ENCODE measurements at places on chromosomes 7 and 10.

DNA sequence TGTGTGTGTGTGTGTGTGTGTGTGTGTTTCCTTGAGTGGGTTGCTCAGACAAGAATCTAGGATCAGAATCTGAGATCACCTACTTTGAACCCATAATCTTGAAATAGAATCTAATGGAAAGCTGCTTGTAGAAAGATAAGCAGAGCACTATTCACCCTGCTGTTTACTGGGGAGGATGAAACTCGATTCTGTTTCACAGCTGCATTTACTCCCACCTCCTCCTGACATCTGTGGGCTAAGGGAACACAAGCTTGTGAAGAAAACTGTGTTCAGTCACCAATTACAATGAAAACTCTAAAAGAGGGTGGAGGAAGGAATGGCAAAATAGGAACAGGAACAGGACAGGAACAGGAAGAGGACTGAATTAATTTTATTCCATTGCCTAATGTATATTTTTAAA lies 269.5 kb downstream of the TSPAN12 start:
- no peak for DNase-seq

DNA sequence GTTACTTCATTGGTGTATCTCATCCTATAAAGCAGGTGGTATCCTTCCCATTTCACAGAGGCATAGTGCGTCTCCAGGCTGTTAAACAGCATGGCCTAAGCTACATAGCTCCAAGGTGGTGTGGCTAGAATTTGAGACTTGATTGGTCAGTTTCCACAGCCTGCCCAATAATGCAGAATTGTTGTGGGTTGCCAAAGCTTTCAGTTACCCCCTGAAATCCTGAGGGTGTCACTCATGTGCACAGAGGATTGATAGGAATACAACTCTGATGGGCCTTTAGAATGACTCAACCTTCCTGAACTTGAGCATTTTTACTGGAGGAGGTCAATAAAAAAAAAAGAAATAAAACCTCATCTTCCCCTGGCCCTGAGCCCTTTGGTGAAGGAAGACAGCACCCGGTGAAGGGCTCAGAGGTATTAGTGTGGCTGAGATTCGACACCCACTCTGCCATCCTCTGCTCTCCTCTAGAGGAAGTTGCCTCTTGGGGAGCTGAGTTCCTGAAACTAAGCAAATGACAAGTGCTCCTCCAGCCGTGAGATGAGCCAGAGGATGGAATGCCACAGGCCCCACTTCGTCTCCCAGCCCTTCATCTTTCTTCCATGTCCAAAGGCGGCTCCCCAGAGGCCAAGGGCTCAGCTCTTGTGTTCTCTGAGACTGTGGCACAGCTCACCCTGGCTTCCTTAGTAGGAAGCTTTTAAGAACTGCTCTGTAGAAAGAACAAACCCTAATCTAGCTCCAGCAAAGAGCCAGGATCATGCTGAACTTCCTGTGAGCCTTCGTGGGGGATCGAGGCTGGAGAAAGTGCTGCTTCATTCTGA lies 1.0 kb downstream of the ACSL5 start:
- DNase-seq: no peak

- no peak for DNase-seq
These were observed 77.6 kb downstream of the DENND2A start for GRCh38 chr7:140562926-140563481.

- no peak for DNase-seq
These were observed 334.8 kb upstream of the SHH start for GRCh38 chr7:156147104-156147503.

- DNase-seq: no peak
These were observed 561.6 kb downstream of the TCERG1L start for GRCh38 chr10:130749911-130750310.

GRCh38 chr7:30155481-30155880 lies 20.7 kb downstream of the MTURN start:
- DNase-seq: no peak

- no peak for DNase-seq
These were observed 72.8 kb upstream of the FAM20C start for GRCh38 chr7:119392-120163.

GRCh38 chr7:158266817-158267741 lies 320.5 kb downstream of the PTPRN2 start:
- DNase-seq: no peak

DNA sequence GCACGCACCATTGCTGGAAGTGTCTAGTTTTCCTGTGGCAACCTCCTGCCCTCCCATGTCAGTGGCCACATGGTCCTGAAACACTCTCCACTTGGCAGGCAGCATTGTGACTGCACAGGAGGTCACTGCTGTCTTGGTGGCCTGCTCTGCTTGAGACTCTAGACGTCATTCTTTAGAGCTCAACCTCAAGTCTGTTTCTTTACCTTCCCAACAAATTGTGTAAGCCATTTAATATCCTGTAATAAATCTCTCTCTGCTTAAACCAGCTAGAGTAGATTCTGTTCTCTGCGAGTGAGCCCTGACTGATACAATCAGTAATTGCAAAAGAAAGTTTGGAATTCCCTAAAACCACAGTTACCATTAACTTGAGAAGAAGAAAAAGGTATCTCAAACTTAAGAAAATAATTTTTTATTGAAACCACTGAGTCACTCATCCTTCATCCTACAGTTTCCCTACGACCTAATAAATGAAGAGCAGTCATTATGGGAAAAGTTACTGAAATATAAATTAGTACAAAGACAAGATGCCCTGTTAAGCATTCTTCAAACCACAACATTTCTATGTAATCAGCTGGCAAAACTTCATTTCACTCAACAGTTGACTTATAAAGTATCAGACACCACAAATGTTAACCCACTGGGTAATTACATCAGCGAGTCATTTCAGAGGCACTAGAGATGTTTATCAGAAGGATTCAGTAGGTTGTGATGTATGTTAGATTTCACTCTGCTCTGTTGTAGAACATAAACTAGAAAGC lies 18.0 kb downstream of the SLC25A13 start:
- no peak for DNase-seq

GRCh38 chr10:114223066-114223465 lies 16.0 kb upstream of the VWA2 start:
- no peak for DNase-seq

GRCh38 chr7:6161463-6162330 lies 110.7 kb downstream of the CYTH3 start:
- DNase-seq: no peak

DNA sequence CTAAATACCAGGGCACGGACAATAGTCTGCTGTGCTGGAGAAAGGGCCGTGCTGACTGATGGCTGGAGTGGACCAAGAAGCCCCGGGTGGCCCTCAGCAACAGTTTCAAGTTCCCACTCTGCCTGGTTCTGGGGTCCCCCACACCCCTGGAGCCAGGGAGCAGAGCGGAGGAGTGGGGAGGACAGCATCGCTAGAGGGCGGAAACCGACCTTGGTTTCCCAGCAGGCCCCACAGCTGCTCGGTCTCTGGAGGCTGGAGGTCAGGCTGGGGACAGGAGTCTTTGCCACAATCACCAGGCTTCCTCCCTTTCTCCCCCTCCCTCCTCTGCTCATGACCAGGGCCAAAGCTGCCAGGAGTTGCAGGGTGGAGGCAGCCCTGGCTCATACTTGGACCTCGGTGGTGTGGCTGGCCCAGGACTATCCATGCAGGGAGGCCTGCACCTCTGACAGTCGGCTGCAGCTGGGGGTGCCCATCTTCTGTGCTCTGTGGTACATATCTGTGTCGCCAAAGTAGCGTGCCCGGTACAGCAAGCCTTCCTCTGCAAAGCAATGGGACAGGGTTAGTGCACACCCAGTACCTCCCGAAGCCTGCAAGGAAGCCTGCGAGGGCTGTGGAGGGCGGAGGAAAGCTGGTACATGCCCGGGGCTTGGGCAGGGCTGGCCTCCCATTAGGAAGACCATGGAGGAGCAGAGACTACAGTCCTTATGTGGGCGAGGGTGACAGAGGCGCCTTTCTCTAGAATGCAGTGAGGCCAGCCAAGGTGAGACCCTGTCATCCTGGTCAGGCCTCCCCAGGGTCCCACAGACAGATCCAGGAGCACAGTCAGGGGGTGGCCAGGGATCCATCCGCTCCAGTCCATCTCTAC lies 19.1 kb downstream of the DNAJB12 start:
- DNase-seq: peak; percentile 29

- DNase-seq: no peak
These were observed 26.7 kb upstream of the PROSER2 start for GRCh38 chr10:11796474-11796873.

DNA sequence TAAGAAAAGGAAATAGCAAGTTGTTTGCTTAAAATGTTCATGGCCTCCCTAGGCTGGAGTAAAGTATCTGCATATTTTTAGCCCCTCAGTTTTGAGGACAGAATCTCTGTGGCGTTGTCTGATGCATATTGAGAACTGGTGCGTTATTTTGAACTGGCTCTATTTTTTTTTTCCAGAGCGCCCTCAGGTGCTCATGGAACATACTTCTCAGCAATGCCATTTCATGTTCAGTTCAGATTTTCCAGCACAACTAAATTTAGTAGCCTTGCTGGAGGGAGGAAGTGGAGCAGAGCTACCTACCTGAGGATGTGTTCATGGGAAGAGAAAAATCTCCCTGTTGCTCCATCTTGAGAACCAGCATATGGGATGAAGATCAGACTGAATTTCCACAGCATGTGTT lies 870.5 kb downstream of the LRMDA start:
- no peak for DNase-seq

DNA sequence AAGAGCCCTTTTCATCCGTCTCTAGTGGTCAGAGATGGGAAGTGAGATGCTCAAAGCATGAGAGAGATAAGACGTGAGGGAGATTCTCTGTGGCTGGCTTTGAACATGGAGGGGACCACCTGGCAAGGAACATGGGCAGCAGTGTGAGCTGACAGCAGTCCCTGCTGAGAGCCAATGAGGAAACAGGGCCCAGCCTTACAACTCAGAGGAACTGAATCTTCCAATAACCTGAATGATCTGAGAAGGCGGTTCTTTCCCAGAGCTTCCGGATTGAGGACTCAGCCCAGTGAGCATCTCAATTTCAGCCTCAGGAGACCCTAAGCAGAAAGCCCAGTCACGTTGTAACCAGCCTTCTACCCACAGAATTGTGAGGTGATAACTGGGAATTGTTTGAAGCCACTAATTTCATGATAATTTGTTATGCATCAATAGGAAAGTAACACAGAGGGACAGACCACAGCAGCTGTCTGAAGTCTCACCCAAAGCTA lies 33.9 kb upstream of the IKZF1 start:
- DNase-seq: no peak

DNA sequence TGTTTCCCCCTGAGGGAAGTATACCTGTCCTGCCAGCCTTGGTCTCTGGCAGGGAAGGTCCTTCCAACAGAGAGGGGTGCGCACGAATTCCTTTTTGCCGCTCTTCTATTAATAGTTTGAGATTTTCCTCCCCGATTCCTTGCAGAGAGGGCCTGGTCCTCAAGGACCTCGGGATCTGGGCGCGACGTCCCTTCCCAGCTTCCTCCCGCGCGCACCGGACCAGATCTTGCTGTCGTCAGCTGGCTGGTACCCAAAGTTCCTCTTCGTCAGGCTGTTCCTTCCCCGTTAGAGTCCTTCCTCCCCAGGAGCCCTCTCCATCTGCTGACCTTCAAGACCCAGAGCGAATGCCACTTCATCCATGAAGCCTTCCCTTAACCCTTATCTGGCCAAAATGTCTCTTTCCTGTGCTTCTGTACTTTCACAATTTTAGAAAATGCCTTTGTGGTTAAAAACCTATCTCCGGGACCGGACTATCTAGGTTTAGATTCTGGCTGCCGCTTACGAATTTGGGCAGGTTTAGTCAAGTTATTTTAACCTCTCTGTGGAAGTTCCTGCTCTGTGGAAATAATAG lies 851 bp upstream of the GOT1 start:
- DNase-seq: no peak

GRCh38 chr10:44435196-44435595 lies 50.3 kb upstream of the CXCL12 start:
- no peak for DNase-seq

- DNase-seq: no peak
These were observed 86.7 kb upstream of the IKZF1 start for GRCh38 chr7:50217821-50218281.

- no peak for DNase-seq
These were observed 59.9 kb downstream of the TNS3 start for GRCh38 chr7:47521816-47522561.

GRCh38 chr7:78218876-78219275 lies 420.3 kb downstream of the PHTF2 start:
- no peak for DNase-seq

GRCh38 chr7:114787556-114787955 lies 134.3 kb upstream of the MDFIC start:
- DNase-seq: no peak

- no peak for DNase-seq
These were observed 107.9 kb downstream of the ODAD2 start for GRCh38 chr10:27890971-27891370.

DNA sequence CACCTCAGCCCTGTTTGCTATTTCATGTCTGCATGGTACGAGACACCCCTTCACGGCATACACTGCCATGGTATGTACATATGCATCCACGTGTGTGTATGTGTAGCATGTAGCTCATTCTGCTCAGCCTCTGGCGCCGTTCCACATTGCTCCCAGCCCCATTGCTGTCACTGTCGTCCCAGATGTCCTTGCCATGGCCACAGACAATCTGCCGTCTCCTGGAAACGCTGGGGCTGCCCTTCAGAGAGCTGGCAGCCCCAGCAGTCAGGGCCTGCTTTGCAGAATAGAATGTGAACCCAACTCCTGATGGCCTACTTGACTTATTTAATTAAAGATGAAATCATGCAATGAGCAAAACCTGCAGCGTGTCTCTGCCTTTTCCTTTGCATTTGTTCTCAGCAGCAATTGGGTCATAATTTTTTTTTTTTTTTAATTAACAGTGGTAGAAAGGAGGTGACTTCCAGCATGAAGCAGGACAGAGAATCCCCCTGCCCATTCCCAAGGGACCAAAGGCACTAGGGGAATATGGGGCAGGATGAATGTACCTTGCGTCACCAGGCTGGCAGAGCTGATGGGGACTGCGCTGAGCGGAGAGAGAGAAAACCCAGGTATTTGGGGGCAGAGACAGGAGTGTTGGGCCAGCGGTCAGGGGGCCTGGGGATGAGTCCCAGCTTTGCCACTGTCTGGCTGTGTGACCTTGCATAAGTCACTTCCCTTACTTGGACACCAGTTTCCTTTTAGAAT lies 49.2 kb downstream of the CHST3 start:
- DNase-seq: no peak

DNA sequence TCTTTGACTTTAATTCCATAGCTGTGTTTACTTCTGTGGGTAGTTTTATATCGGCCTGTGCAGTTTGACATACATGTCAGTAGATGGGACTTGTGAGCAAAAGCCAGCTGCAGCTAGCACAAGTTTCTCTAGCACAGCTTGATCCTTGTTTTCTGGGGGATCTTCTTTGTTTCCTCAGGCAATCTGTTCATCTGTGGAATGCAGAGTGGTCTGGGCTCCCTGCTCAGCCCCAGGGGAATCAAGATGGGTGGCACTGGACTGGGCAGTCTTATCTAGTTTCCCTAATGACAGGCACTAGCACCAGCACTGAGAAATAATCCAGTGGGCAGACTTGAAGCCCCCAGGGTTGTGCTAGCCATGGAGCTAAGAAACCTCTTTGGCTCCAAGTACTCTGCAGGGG lies 40.8 kb downstream of the CYP2C19 start:
- DNase-seq: no peak

GRCh38 chr7:138382862-138383565 lies 77.0 kb upstream of the TRIM24 start:
- no peak for DNase-seq

Measured in stimulated activated CD4-positive, alpha-beta T cell treated with anti-CD3 and anti-CD28 coated beads, Interleukin-2, amount 100 ng/mL, for 24 hours (primary cell).